ENCODE measurements at places on chromosomes 6 and 20.

DNA sequence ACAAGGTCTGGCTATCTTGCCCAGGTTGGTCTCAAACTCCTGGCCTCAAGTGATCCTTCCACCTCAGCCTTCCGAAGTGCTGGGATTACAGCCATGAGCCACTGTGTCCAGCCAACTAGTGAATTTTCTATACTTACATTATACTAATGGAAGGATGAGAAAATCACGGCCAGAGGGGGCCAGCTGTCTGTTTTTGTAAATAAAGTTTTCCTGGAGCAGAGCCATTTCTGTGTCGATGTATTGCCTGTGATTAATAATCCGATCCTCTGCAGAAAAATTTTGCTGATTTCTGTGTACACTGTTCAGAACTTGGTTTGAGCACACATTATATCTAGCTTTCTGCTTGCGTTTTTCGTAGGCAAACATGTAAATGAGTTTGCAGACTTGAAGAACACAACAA, 28.8 kb downstream of the PTPRT start:
- no peak for DNase-seq

DNA sequence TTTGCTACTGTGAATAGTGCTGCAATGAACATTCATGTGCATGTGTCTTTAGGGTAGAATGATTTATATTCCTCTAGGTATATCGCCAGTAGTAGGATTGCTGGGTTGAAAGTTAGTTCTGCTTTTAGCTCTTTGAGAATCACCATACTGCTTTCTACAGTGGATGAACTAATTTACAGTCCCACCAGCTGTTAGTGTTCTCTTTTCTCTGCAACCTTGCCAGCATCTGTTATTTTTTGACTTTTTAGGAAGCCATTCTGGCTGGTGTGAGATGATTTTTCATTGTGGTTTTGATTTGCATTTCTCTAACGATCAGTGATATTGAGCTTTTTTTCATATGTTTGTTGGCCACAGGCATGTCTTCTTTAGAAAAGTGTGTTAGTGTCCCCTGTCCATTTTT, 40.0 kb downstream of the PLG start:
- DNase-seq: no peak

DNA sequence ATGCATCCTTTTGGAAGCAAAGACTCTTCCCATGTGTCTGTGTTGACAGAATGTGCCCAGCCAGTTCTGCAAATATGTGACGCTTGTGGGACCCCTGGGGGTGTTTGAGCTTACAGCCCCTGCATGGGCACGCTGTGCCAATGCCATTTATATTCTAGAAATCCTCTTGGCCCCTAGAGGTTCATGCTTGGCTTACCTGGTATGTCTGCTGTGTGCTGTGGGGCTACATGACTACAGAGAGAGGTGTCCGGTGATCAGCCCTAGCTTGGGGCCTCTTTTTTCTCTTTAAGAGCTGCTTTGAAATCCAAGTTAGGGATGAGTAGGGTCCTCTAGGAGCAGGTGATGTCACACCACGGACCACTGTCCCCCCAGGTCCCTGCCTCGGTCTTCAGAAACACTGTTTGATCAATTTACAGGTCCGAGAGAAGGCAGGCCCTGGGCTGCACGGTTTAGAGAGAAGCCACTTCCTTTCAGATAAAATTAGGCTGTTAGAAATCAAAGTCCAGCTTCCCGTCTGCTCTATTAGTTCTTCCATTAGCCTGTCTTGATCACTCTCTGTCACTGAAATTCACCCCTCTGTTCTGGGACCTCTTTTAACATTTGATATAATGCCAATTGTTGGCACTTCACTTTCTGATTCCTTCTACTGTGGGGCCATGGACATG, 26.5 kb downstream of the BCAS4 start:
- DNase-seq: no peak

DNA sequence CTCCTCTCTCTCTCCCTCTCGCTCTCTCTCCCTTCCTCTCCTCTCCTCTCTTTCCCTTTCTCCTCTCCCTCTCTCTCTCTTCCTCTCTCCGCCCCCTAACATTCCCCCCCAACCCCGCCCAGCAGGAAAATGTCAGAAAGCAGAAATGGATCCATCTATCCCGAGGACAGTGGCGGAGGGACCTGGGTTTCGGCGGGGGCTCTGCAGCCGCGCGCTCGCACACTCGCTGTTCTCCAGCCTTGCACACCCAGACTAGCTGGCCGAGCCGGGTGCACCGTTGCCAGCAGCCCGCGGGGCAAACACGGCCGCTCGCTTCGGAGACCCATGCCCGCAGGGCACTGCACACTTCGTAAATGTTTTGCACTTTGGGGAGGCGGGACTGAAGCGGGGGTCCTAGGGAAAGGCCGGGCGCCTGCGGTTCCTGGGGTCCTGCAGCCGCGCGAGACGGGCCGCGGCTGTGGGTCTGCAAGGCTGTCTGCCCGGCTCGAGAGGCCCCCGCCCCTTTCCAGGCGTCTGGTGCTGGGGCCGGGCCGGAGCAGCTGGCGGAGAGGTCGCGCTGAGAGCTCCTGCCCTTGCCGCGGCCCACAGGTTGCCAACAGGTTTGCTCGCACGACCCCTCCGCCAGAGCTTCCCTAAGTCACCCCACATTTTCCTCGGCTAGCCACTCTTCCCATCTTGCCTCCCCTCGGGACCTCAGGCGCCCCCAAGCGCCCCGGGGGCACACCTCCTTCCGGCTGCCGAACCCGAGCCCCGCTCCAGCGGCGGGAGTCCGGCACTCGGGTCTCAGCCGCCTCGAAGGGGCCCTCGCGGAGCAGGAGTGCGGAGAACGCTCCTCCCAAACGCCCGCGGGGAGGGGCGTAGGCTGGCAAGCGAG, 818 bp upstream of the MDGA1 start:
- peak; percentile 18 for DNase-seq

- no peak for DNase-seq
Measured at GRCh38 chr6:125577124-125577662, 172.2 kb upstream of the HEY2 start.

DNA sequence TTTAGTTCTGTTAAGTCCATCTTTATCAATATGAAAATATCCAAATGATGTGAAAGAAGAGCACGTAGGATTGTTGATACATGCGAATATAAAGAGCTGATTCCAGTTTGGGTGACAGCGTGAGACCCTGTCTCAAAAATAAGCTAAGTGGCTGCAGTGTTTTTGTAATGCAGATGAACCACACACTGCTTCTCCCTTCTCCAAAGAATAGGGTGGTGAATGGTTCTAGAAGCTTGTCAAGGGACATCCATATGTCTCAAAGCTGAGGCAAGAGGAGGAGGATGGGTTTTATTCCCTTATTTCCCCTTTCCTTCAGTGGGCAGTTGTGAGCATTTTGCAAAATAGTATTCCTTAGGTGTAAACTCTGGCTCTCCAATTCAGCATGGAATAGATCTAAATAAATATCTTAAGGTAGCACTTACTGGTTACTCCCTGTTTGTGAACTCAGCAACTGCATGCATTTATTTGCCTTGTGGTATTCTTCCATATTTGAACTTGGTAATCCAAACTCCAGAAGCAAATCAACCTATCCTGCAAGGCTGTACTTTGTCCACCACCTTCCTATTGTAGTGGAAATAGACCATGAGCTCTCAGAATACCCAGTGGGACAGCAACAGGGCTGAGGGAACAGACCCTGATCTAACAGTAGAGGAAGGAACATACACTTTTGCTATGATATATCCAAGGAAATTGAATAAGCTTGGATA, 38.0 kb downstream of the XRN2 start:
- DNase-seq: no peak

DNA sequence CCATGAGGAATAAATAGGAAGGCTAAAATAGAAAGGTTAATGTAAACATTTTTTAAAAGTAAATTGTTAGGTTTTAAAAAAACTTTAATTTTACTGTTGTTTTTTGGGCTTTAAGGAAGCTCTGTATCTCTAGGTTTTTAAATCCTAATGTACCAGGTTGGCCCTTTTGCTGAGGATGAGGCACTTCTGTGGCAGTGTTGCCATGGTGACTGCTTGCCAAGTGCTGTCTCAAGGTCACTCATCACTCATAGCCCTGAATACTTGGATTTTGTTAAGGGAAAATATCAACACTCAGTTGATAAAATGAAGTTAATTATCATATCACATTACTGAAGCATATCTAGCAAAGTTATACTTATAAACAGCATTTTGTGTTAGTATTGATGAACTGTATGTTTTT, 50.2 kb downstream of the NCOA3 start:
- DNase-seq: no peak

DNA sequence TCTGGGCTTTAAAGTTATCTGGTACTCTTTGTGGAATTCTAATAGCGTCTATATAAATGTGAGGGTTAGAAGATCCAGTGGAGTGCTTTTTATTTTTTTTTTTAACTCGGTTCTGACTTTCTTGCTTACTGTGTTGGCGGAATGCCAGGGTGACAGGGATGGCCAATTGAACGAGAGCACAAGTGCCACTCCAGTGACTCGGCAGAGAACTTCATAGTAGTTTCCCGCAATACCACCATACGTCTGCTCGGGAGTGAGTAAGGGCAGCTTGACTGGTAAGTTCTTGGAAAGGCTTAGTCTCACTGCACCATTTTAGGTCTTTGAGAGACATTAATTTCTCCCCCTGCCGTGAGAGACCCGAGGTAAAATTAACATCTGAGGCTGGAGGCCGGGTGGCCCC, 49.4 kb upstream of the TULP1 start:
- DNase-seq: no peak

GRCh38 chr20:37328149-37328945, 17.6 kb upstream of the SRC start:
- DNase-seq: no peak

DNA sequence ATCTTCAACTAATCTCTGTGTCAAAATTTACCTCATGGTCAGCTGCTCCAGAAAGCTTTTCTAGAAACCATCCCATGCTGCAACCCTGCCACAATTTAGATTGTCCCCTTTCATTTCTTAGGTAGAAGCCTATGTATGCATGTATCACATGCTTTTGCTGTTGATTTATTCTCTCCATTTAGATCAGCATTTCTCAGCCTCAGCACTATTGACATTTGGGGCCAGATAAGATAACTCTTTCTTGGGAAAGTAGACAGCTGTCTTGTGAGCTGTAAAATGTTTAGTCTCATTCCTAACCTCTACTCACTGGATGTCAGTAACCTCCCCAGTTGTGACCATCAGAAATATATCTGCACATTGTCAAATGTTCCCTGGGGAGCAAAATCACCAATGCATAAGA, 99.0 kb downstream of the PLCB1 start:
- DNase-seq: no peak

DNA sequence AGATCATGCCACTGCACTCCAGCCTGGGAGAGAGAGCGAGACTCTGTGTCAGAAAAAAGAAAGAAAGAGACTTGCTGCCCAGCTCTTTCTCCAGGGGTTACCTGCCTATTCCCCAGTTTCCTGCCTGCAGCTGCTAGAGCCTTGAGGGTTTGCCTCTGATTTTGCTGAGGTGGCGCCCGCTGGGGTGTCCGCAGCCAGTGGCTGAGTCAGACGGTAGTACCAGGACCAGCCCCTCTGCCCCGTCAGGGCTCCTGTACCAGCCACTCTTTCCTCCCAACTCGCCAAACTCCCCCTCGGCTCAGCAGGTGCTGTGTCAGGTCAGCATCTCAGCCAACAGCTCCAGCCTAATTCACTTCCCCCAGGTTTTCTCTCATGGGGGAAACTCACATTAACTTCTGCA, 7.4 kb upstream of the LSM14B start:
- DNase-seq: no peak

GRCh38 chr6:53178837-53179432, 30.3 kb upstream of the GCM1 start:
- DNase-seq: no peak

DNA sequence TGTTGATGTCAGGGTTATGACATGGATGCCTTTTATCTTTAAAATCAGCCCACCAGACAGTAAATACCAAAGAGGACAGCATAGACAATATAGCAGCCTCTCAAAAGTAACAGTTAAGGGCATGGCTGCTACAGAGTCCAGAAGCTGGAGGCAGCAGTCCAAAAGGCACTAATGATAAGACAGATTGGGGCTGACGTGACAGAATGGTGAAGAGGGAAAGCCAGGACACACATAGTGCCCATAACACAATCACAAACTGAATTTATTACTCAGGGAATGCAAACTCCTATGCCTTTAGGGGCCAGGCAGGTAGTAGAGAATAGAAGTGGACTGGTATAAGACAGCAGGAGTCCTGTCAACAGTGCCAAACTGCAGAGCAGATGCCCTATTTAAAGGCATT, 40.7 kb downstream of the TP53INP2 start:
- DNase-seq: no peak

Data from stimulated activated CD4-positive, alpha-beta T cell treated with anti-CD3 and anti-CD28 coated beads, TNF-alpha, amount 100 ng/mL, for 4 hours (primary cell).